ENCODE measurements at places on chromosomes 13 and 19.

- DNase-seq = no peak
Measured at GRCh38 chr19:5889288-5889971, 14.2 kb downstream of the NDUFA11 start.

DNA sequence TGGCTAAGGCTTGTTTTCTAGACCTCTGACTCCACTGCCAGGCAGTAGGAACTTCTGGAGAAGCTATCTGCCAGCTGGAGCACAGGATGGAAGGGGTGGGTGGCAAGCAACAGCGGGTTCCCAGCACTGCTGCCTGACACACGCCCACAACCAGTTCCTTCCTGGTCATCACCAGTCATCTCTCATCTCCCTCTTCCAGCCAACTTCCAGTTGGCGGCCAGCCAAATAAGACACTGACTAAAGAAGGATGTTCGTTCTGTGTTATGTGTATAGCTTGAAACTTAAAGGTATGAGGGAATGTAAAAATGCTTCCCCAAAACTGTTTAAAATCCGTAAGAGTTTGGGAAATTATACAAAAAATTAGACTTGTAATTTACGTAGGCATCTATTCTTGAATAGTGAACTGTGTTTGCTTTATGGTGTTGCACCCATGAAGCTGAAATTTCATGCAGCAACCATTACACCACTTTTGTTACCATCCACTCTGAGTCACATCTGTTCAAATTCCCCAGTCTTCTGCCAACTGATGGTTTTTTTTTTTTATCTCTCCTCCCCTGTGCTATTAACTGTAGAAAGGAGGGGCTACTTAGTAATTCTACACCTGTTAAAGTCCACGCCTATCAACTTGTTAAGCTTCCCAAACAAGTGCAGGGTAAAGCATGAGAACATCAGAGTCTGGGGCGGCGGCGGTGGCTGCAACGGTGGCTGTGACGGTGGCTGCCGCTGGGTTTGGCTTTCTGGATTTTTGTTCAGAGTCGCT, 86.2 kb upstream of the FRY start:
- no peak for DNase-seq

- DNase-seq = no peak
Measured at GRCh38 chr13:78102121-78102677, 183.6 kb upstream of the EDNRB start.

- no peak for DNase-seq
Measured at GRCh38 chr13:41985788-41986508, 25.0 kb upstream of the VWA8 start.

GRCh38 chr13:76808927-76809326, 77.3 kb downstream of the KCTD12 start:
- DNase-seq = no peak

GRCh38 chr13:107223867-107224266, 655.9 kb upstream of the ARGLU1 start:
- DNase-seq = no peak

GRCh38 chr13:94272038-94272437, 207.4 kb downstream of the DCT start:
- no peak for DNase-seq

- DNase-seq = no peak
Measured at GRCh38 chr13:74966275-74966674, 515.7 kb downstream of the TBC1D4 start.

DNA sequence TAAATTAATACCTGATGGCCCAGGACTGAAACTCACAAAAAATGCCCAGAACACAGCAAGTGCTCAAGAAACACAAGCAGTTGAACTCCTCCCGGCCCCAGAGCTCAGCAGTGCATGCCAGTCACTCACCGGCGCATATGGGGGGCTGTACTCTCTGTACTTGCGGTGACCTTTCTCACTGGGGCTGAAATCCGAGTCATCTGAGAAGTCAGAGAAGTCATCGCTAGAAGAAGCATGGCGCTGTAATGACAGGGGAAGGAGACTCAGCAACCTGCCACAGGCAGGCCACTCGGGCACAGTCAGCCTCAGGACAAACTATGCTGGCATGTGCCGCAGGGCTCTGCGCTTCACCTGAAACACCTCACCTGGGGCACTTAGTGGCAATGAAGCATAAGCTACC, 19.7 kb downstream of the ZC3H4 start:
- DNase-seq = no peak

DNA sequence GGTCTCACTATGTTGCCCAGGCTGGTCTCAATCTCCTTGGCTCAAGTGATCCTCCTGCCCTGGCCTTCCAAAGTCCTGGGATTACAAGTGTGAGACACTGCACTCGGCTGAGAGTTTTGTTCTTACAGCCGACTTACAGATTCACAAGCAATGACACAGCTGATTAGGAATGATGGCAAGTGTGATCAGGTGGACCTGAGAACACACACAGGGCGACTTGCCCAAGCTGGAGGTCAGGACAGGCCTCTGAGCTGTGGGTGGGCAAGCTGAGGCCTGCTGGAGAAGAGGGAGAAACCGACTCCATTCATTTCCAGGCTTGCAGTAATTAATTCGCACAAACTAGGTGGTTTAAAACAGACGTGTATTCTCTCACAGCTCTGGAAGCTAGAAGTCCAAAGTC, 8.1 kb upstream of the ATG4D start:
- no peak for DNase-seq

GRCh38 chr13:29543230-29544215, 52.0 kb downstream of the SLC7A1 start:
- no peak for DNase-seq

DNA sequence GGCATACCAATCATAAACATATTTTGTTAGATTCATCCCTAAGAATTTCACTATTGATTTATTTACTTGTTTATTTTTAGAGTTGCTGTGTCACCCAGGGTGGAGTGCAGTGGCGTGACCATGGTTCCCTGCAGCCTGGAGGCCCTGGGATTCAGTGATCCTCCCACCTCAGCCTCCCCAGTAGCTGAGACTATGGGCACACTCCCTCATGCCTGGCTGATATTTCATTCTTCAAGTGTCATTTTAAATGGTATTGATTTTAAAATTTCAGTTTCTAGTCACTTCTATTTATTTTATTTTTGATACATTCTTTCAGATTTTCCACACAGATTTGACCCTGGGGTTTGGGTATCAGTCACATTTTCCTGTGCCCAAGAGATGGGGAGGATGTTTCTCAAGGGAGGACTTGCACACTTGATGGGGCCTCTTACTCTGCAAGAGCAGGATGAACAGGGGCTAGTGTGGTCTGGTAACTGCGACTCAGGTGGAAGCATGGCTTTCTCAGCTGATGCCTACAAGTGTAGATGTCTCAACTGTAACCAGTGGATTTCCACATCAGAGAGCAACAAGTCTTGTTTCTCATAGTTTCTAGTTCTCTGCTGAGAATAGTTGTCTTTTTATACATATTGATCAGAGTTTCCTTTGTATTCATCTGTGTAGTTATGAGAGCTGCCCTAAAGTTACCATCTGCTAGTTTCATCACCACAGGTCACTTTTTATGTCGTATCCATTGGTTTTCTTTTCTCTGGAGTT, 40.2 kb downstream of the CCNE1 start:
- DNase-seq = no peak

- DNase-seq = no peak
Measured at GRCh38 chr13:64643066-64643465, 2587.1 kb downstream of the PCDH9 start.

DNA sequence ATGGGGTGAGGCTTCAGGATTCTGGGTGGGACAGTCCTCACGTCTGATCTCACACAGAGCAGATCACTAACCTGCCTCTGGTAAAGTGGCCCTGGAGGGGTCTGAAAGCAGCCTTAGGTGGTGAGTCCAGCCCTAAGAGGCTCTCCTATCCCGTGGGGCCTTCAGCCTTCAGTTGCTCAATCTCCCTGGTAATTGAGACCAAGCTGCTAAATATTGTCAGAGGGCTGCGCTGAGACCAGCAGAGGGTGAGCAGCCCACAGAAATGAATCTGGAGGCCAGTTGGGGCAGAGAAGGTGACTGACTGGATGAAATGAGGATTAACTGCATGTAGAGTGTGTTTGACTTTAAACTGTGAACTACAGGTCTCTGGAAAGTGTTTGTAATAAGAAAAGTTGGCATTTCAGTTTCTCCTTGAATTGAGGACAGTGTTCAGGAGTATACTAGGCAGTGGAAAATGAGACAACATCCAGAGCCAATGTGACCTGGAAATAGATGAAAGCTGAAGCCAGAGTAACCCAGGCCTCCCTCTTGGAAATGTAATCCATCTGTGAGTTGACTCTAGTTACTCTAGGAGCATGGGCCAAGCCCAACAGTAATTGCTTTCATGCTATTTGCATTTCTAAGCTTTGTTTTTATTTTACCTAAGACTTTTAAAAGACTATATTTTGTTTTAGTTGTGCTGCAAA, 14.3 kb upstream of the HSPH1 start:
- no peak for DNase-seq

DNA sequence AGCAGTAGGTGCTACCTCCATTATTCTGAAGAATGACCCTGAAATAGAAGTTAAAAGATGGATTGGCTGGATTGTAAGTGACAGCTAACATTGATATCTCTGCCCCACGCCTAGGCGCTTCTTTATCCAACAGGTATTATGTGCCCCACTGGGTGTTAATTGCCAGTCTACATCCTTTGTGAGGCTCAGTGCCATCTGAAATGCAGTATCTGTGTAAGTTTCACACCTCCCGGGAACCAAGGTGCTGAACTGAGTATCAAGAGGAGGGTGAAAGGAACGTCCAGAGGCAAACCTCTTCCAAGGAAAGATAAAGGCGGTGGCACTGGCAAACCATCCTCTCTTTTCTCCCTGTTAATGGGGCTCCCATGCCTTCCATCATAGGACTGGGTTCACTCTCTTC, 181.1 kb upstream of the UBL3 start:
- DNase-seq = no peak

DNA sequence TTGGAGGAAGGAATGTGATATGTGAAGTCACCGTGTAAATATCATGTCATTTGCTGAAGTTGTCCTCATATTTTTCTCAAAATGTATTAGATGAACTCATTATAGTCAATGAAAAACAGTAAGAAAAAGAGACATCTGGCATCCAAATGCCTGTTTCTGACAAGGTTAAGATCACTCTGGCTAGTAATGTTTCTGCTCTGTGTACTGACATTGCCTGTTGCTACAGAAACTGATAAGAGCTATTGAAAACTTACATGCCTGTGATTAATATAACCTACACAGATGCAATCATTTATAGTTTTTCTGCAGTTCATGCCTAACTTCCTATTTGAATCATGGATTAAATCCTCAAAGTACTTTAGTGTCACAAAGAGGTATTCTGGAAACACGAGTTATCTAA, 249.8 kb downstream of the NBEA start:
- DNase-seq = no peak

DNA sequence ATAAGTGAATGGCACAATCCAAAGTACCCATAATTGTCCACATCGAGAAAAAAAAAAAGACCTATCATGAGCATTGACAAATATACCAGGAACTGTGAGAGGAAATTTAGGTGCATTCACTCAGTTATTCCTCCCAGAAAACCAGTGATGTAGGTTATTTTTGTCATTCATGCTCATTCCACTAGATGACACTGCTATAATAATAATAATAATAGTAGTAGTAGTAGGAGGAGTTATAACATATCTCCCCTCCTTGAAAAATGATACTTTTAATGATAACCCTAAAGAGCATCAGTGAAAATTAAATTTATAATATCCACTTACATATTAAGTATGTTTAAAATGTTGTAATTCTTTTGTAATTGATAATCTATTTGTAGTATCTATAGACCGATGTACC, 463.9 kb upstream of the MIR17HG start:
- DNase-seq = no peak

DNA sequence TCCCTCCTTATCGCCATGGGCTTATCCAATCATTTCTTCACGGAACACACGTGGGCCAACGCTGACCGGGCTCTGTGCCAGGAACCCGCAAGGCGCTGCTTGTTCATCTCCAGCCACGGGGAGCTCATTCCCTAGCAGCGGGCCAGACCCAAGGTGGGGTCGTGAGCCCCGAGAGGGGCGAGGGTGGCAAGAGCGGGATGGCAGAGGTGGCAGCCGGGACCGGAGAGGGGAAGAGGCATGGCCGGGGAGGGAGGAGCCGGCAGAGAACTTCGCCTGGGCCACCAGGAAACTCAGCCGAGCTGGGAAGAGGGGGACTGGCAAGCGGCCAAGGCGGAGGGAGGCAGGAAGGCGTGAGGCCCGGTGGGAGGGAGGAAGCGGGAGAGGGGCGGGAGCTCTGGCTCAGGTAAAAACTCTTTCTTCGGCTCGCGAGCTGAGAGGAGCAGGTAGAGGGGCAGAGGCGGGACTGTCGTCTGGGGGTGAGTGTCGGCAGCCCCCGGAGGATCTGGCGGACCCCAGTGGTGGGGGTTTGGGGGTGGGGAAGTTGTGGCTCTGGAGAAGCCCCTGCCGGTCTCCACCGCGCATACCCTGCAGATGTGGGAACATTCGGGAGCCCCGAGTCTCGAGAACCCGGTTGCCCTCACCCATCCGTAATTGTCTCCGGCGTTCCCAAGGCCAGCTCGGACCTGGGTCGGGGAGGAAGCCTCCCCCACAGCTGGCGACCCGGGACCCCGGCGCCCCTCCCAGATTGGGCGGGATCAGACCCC, at the start of gene B3GNT3:
TSS of gene B3GNT3 (plus strand) at position 408 of the 764 bp plus-strand sequence. CDS start 12,670 bp downstream, outside the sequence.
- DNase-seq = no peak

All from stimulated activated CD8-positive, alpha-beta memory T cell treated with anti-CD3 and anti-CD28 coated beads, Interleukin-4, amount 100 ng/mL, for 4 hours (primary cell).